ENCODE measurements at places on chromosomes 13 and 19.
A peak's percentile ranks its signal among the peaks of the same experiment; 100 is the strongest.

DNA sequence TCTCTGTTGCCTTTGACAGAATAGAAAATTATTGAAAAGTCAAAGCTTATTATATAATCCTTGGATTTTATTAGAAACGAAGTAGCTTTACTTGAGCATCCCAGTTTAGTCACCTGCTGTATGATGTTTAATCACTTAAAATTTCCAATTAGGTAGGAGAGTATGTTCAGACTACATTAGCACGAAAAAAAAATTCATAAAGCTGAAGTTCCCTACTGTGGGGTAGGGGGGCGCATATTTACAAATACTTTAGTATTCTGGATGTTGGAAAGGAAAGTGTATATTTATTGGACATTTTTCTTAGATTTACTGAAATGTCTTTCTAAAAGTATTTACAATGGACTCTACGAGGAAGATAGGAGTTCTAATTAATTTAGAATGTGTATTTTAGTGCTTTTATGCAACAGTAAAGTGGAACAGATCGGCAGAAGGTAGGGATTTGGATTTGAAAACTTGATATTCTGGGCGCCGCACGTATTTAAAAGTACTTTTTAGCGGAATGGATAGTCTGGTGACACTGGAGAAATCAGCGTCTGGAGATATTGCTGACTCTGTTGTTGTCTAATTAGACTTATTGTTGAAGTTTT, 1.9 kb downstream of the CDK8 start:
- no peak for DNase-seq

- DNase-seq, result no peak
Measured at GRCh38 chr19:30442674-30443073, 70.5 kb downstream of the ZNF536 start.

GRCh38 chr19:28466107-28467045, 746.6 kb downstream of the UQCRFS1 start:
- peak; percentile 32 for DNase-seq

DNA sequence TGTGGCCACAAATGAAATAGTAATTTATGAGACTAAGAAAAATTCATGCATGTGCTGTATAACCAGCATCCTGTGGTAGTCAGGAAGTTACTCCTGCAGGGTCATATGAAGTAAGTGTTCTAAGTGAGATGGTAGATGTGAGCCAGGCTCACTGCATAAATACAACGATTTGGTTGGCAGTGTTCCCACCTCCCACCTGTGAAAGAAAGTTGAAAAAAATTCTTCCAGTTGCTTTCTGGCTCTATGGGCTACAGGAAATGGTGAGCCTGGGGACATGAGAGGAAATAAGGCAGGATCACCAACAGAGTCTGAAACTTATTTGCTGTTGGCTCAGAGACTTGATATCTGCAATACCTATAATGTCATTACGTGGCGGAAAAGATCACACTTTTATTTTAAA, 301.7 kb upstream of the SPRY2 start:
- no peak for DNase-seq

- DNase-seq, result peak; percentile 74
Measured at GRCh38 chr19:4186087-4186993, 3.9 kb downstream of the ANKRD24 start.

- DNase-seq, result no peak
Measured at GRCh38 chr19:14654786-14655560, 19.7 kb downstream of the ADGRE3 start.

DNA sequence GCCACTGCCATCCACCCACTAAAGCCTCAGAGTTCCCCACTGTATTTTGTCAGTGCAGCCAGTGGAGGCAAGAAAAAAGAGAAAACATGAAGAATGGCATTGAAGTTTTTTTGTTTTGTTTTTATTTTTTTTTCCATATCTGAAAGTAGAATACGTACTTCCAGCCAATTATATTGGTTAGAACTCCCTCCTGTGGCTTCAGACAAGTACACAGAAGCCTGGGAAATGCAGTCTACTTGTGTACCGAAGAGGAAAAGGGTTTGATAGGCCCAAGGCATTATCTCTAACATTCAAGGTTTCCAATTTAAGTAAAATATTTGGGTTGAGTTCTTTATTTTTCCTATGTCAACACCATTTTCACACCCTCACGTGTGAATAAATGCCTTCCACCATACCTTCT, 696.2 kb upstream of the GPC6 start:
- DNase-seq, result peak; percentile 24

DNA sequence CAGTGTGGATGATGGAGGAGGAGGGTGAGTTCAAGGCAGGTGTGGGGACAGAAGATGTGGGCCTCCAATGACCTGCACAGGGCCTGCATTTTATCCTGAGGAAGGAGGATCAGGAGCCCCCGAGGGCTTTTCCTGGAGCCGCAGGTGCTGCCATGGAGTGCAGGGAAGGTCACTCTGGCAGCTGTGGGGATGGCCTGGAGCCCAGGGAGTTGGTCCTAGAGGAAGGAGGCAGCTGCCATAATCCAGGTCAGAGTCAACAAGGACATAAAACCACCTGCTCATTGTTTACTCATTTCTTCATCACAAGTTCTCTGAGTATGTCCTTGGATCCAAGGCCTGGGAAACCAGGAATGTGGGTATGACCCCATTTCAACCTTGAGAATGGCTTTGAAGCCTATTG, 87.2 kb downstream of the SCGB2B2 start:
- no peak for DNase-seq

DNA sequence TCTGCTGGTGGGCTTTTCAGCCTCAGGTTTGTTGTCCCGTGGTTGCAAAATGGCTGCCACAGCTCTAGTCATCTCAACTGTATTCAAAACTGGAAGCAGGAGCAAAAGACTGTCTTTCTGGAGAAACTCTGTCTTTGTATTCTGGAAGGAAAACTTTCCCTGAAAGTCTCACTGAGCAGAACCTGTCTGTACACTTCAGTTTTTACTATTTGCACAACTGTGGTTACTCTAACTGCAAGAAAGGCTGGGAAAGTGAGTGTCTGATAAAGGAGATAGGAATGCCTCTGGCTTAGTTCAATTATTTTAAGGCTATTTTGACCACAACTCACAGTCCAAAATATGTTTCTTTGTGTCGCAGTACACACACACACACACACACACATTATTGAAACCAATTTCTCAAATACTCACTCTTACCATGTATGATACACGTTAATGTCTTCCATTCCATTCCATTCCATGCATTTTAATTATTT, 49.7 kb upstream of the EHD2 start:
- peak; percentile 89 for DNase-seq
